T-cell (primary cell): ENCODE measurements at places on chromosomes 1 and 21.

GRCh38 chr1:62744611-62745577 lies 39.0 kb upstream of the ATG4C start:
- DNase-seq = no peak

DNA sequence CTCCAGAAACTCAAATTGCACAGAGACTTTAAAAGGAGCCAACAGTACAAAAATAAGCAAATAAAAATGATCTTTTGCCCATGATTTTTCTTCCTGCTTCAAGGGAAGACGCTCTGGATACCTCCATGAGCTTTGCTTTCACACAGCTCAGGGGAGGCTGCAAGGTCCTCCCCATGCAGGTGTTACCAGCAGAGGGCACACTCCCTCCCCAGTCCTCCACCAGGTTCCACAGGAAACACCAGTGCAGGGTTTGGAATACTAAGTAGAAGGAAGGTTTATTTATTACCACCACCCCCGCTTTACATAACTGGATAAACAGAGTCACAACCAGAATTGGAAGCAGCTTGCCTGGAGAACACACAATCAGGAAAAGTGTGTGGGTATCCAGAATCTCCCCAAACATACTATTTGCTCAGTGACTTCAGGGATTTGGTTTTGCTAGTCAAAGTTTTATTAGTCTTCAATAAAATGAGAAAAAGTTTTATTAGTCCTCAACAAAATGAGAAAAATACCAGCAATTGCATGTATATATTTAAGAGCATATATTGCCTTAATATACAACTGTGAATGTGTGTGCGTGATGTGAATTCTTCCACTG lies 37.3 kb downstream of the HSD3B1 start:
- DNase-seq = no peak

DNA sequence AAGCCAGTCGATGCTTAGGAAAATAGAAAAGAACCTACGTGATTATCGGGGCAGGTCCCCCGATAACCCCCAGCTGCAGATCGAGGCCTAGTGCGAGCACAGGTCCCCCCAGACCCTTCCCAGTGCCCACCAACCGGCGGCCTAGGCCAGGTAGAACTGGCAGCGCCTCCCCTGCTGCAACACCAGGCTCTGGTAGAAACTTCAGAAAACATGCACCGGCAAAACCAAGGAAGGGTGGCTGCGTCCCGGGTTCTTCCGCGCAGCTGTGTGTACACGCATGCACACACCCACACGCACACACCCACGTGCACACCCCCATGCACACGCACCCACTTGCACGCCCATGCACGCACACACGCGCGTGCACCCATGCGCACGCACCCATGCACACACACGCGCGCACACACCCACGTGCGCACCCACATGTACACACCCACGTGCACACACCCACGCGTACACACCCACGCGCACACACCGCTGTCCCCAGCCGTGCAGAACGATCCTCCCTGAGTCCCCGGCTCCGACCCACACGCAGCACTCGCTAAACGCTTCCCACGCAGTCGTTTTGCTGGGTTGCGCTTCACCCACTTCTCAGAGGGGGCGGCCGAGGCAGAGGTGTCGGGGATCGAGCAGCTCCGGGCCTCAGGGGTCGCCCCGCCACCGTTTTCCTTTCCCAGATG lies 5.2 kb downstream of the TSPEAR start:
- DNase-seq = no peak

DNA sequence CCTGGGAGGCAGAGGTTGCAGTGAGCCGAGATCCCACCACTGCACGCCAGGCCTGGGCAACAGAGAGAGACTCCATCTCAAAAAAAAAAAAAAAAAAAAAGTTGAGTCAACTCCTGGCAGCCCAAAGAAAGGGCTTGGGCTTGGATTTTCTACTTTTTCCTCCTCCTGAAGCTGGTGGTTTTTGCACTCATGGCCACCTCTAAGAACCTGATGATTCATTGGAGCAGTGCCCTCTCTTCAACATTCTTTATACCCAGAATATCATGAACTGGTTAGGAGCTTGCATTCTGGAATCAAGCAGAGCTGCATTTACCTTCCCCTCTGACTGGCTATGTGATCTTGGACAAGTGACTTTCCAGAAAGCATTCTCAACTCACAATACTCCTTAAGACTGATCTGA lies 3.5 kb upstream of the ACTA1 start:
- no peak for DNase-seq

- no peak for DNase-seq
These were observed 282.1 kb upstream of the BRINP3 start for GRCh38 chr1:190759807-190760206.

DNA sequence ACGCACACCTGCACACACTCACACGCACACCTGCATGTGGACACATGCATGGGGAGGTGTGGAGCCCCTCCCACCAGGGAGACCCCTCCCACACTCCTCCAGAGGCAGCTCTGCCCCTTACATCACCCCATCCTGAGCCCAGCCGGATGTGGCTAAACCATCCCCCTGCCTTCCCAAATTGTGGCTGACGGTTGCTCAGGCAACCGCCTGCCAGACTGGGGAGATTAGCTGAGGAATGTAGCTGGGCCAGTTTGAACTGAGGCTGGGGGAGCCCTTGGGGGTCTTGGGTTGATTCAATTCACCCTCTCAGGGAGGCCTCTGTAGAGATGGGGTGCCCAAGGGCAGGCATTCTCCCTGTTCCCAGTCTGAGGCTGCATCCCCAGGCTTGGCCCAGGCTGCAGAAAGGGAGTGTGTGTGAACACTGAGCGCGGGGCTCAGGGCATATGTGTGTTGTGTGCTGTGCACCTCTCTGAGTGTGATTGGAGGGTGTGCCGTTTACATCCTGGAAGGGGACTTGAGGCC lies 12.9 kb downstream of the PTPRU start:
- no peak for DNase-seq

DNA sequence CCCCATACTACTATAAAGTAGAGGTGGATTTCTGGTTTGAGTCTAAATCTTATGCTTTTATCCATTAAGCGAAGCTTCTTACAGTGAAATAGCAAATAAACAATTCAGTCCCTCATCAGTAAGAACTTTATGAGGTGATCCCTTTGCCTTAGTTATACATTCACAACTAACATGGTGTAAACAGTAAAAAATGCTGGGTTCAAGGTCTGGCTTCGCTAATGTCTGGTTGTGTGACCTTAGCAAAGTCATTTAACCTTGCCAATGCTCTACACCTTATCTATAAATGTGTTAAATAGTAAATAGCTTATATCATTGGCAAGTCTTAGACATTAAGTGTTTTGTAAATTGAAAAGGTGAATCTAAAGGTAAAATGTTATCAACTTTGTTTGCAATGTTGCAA lies 475.4 kb downstream of the LMO4 start:
- DNase-seq = no peak

DNA sequence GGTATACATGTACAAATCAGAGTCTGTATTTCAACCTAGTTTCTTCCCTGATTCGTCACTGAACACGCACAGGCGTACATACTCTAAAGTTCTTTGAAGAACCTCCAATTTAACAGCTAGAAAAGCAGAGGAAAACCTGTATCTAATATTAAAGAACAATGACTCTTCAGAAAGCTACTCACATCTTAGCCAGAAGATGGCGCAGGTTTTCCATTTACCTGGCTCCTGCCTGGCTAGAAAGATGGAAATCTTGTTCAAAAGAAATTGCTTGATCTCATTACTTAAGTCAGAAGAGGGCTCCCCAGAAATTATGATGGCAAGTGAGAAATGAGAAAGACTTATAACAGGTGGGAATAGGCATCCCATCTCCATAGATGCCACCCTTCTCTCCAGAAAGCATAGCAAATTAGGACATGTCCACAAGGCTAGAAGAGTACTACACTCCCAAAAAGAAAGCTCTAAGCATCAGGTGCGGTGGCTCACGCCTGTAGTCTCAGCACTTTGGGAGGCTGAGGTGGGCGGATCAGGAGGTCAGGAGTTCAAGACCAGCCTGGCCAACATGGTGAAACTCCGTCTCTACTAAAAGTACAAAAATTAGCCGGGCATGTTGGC lies 19.0 kb upstream of the L1TD1 start:
- peak; percentile 35 for DNase-seq

- no peak for DNase-seq
These were observed 58.9 kb upstream of the GNG4 start for GRCh38 chr1:235708390-235708962.

DNA sequence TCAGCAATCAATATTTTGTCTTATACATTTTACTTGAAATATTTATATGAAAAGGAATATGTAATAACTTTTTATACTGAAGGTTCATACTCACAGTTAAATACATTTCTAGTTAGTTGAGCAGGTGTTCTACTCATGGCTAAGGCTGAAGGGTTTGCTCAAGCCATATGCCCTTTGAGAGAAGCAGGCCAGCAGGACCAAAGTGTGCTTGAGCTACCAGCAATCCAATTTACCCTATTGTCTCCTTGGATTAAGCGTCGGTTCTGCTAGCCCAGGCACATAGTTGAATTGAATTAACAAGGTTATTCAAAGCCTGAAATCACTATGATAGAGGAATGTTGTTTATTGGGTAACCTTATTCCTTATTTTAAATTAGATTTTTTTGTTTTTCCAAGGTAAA lies 151.5 kb upstream of the BACE2 start:
- DNase-seq = no peak

DNA sequence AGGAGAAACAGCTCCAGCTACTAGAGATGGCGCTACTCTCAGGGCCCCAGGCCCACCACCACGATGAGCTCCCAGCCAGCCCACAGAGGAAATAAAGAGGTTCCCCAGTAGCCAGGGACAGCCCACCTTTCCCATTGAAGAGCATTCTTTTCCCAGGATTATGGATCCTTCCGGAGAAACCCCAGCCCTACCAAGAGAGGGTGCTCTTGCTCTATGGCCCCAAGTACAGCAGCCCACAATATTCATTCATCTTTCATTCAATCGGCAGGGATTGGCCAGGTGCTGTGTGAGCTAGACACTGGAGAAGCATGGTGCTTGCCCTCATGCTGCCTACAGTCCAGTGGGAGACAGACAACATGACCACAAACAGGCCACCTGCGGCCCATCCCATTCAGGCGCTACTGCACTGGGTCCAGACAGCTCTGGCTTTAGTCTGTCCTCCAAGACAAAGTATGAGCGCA lies 29.9 kb downstream of the PMVK start:
- no peak for DNase-seq

- no peak for DNase-seq
These were observed 116.0 kb downstream of the MRPL39 start for GRCh38 chr21:25491267-25491666.

DNA sequence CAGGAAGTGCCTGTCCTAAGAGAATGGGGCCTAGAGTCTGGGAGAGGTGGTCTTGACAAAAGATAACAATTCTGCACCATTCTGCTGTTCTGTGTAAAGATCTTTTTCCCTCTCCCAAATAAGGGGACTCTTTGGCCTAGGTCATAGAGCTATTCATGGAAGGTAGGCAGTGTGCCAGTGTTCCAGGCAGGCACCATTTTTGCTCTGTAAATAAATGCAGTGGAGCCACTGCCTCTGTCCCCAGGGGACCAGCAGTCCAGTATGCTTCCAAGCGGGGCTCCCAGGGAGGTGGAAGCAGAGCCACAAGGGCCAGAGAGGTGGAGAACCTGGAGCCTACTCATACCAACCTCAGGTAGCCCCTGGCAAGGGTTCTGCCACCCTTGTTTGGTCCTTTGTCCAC lies 25.9 kb downstream of the KCNA2 start:
- DNase-seq = no peak

GRCh38 chr1:90413519-90413918 lies 303.6 kb downstream of the BARHL2 start:
- no peak for DNase-seq

DNA sequence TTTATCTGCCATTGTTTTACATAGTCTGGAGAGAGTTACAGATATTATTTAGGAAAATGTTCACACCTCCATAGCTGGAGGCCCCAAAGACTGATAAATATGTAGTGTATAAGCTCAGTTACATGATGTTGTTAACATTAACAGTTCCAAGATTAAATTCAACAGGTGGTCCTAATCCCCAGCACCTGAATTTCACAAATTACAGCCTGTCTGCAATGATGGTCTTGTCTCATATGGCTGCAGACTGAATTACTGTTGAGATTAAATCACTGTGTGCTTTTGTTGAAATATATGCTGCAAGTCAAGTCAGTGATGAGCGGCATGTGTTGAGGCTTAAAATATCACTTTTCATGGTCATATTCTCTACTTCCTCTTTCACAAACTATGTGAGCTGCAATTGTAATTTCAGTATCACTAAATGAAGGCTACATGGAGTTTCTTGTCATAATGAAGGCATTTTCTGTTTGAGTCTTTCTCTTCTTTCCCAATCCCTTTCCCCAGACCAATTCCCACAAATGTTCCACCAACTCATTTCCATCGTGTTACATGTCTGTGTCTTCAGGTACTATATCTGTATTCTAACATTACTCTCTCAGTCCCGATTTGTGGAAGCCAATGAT lies 4.2 kb downstream of the ST6GALNAC5 start:
- no peak for DNase-seq

- DNase-seq = no peak
These were observed 49.3 kb downstream of the PTGFR start for GRCh38 chr1:78540048-78540447.

DNA sequence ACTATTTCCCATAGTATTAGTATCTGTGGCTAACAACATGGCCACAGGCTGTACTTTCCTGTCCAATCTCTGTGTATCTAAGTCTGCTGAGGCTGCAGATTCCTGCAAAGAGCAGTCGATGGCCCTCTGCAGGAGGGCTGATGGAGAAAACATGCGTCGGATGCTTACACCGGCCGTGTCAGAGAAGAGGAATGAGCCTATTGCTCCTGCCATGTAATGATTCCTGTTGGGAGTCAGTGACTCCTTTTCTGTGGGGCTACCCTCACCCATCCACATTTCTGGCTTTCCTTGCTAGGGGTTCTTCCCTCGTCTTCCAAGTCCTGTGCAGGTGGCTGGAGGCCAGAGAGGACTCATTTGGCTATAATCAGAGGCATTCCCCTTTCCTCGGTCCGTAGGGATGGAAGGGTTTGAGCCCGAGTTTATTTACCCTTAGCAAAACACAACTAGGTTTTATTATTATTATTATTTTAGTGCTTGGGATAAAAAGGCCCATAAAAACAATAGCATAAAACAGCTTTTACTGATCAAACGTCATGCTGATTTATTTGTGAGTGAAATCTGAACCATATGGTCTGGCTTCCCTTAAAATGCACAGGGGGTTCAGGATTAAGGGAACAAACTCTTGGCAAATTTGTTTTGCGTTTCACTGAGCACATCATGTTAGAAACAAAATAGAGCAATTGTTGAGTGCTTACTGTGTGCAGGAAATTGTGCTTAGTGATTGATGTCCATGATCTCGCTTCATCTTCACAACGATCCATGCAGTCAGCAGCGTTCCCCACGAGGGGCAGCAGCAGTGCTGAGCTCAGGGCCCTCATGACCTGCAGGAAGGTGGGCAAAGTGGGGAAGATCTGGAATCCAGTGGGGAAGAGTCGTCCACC lies 70.8 kb downstream of the KIF26B start:
- no peak for DNase-seq

- no peak for DNase-seq
These were observed 4.0 kb downstream of the PRELP start for GRCh38 chr1:203479646-203480045.

DNA sequence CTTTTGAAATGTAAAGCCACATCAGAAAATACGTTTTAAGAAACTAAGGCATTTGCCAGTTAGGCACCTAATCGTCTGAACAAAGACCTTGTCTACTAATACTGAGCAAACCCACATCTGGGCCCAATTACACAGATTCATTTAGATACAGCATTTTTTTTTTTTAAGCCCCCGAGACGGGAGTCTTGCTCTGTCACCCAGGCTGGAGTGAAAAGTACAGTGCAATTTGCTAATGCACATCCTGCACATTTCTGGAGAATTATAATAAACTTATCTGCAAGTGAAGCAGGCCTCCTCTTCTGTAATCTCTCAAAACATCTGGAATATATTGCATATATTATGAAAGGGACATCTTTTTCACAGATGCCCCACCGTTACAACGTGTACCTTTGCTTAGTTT lies 3.3 kb downstream of the RSRP1 start:
- DNase-seq = no peak

- DNase-seq = no peak
These were observed 6.0 kb upstream of the FCRL2 start for GRCh38 chr1:157782931-157783330.
